ENCODE measurements at places on chromosomes 3 and 15.
A peak's percentile ranks its signal among the peaks of the same experiment; 100 is the strongest.

GRCh38 chr15:50390554-50391264 lies 33.5 kb upstream of the USP8 start:
- peak; percentile 9 for DNase-seq

- DNase-seq: no peak
These were observed 5.6 kb downstream of the LIMD1 start for GRCh38 chr3:45599984-45600650.

DNA sequence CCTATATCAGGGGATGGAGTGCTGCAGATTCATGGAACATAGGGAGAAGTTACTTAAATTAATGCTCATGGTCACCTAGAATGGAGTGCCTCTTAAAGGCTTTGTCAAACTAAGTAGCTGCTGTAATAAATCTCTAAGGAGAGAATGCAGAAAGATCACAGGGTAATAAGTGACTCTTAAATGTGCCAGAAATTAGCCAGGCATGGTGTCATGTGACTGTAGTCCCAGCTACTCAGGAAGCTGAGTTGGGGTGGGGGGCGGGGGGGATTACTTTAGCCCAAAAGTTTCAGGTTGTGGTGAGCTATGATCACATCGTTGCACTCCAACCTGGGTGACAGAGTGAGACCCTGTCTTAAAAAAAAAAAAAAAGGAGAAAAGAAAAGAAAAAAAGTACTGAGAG lies 90.9 kb upstream of the ASB14 start:
- DNase-seq: no peak

- DNase-seq: peak; percentile 77
These were observed 27.6 kb upstream of the TRPM1 start for GRCh38 chr15:31128919-31129768.

- DNase-seq: no peak
These were observed 6.6 kb downstream of the CBLB start for GRCh38 chr3:105862217-105862616.
